Fibroblast of gingiva (primary cell): ENCODE measurements at places on chromosomes 12 and 14.

- DNase-seq, result no peak
Observed at GRCh38 chr14:38070061-38070588, 137.6 kb upstream of the SSTR1 start.

- peak; percentile 85 for DNase-seq
Observed at GRCh38 chr12:123393747-123394146, 9.8 kb downstream of the KMT5A start.

DNA sequence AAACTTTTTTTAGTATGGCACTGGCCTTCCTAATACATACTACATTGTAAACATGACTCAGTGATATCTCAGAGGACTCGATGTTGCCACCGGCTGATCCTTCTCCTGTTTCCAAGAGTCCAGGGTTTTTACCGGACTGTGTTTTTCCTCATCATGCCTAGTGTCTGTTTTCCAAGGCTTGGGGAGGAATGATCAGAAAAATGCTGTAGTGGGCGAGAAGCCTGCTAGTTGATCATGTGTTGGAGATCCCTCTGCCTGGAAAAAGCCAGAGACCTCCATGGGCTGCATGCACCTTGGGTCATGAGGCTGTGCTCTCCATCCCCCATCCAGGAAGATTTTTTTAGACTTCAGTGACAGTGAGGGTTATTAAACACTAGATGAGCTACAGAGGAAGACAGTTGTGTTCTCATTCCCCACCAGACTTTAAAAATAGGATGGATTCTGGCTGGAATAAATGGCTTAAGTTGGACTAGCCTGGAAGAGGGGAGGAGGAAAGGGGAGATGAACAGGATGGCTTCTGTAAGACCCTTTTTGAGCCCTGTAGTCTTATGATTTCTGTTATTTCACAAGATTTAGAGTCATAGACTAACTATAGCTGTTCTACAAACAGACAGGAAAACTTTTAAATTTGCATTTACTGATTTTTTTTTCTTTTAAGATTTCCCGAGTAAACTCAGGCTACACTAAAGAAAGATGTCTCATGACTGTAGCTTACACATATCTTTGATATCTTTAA, 145.7 kb downstream of the SAMD4A start:
- DNase-seq, result peak; percentile 81

GRCh38 chr12:9240776-9241175, 32.6 kb upstream of the PZP start:
- DNase-seq, result no peak

GRCh38 chr14:90103808-90104207, 42.0 kb downstream of the KCNK13 start:
- DNase-seq, result no peak
